ENCODE measurements at places on chromosomes 1 and 21.

DNA sequence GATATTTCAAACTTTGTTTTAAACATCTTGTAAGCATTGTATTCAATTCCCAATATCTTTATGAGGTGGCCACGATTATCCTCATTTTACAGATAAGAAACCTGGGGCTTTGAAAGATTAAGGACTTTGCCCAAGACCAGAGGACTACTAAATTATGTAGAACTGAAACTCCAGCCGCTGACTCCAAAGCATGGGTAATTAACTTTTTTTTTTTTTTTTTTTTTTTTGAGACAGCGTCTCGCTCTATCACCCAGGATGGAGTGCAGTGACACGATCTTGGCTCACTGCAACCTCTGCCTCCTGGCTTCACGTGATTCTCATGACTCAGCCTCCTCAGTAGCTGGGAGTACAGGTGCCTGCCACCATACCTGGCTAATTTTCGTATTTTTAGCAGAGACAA lies 68.7 kb downstream of the ALG14 start:
- DNase-seq, result no peak

DNA sequence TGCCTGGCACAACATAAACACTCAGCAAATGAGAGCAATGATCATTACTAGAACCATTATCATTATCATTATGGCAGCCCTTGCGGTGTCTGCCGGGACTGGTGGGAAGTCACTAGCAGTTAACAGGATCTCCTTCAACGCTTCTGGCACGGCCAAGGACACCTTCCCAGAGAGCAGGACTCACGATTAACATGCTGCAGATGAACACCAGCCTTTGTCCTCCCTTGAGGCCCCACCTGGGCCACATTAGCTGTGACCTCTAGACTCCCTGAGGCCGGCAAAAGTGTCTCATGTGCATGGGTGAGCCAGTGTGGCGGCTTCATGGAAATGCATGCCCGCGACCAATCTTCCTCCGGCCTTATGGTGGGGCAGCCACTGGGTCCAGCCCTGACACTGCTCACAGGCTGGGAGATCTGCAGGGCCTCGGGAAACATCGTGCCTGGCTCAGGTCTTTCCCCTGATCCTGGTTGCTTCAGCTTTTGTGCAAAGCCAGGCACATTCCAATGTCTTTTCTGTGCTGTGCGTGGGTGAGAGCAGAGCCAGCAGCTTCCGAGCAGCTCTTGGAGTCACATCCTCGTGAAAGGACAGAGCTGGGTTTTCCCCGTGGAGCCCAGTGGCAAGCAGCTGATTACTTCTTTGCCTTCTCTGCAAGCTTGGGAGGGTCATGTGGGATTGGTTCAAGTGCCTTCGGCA lies 107.3 kb downstream of the HMGB4 start:
- DNase-seq, result no peak

DNA sequence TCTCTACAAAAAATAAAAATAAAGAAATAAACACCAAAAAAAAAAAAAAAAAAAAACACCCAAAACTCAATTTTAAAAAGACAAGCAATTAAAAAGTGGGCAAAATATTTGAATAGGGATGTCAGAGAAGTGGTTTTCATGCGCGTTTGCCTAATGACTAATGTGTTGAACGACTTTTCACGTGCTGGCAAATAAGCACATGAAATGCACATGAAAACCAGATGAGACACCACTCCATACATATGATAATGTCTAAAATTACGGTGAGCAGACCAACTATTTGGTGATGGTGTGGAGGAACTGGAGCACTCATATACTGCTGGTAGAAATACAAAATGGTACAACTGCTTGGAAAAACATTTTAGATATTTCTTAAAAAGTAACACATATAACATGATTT lies 39.4 kb upstream of the UHMK1 start:
- peak; percentile 22 for DNase-seq

- no peak for DNase-seq
These were observed 68.2 kb downstream of the RNF187 start for GRCh38 chr1:228555074-228555994.

- peak; percentile 74 for DNase-seq
These were observed 2.2 kb downstream of the ACAP3 start for GRCh38 chr1:1305300-1306069.

GRCh38 chr1:116570358-116571214 lies at the start of gene CD58:
Gene CD58 (minus strand): TSS chr1:116571026. CDS start chr1:116570972, 54 bp downstream.
- DNase-seq, result peak; percentile 79

GRCh38 chr1:18316764-18317163 lies 164.0 kb upstream of the KLHDC7A start:
- no peak for DNase-seq

- DNase-seq, result no peak
These were observed 38.2 kb downstream of the MATN1 start for GRCh38 chr1:30684881-30685795.

DNA sequence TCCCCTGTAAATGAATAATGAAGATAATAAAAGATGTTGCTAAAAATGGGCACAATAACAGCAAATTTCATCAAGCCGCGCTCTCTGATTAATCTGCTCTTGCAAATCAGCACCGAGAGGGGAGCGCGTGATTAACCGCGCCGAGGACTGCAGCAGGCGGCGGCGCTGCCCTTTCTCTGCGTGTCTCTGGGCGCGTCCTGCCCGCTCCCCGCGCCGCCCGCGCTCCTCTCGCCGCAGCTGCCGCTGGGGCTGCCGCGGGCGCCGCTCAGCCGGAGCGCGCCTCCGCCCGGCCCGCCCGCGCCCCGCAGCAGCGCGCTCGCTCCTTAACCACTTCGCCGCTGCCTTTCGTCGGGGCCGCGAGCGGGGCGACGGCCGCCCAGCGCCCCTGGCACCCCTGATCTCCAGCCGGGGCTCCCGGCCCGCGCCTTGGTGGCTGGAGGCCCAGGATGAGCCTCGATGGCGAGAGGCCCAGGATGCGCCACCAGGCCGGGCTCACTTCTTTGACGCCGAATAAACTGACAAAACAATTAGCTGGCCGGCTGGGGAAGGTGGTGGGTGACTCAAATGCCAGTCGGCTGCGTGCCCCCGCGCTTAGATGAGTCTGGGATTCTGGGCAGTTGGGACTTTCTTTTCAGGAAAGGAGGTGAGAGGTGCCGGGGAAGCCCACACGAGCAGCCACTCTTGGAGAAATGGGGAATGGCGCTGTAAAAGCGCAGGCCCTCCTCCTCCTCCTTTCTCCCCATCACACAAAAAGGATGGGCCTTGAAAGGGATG lies 221.4 kb upstream of the PKN2 start:
- peak; percentile 8 for DNase-seq

DNA sequence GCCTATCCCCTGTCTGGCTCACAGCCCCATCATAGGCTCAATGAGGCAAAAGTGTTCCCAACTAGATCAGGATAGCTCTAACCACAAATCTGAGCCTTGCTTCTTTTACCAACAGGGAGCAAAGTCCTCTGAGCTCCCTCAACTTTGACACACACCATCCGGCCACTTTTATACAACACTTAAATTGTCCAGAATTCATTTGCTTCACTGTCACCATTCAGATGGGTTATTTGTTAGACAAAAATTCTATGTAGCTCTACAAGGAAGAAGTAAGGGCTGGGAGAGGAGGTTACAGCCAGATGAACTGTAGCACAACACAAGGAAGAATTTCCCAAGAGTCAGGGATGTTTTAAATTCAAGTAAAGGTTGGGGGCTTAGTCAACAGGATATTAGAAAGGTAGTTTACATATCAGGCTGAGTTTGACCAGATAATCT lies 50.8 kb downstream of the TGFBR3 start:
- no peak for DNase-seq

DNA sequence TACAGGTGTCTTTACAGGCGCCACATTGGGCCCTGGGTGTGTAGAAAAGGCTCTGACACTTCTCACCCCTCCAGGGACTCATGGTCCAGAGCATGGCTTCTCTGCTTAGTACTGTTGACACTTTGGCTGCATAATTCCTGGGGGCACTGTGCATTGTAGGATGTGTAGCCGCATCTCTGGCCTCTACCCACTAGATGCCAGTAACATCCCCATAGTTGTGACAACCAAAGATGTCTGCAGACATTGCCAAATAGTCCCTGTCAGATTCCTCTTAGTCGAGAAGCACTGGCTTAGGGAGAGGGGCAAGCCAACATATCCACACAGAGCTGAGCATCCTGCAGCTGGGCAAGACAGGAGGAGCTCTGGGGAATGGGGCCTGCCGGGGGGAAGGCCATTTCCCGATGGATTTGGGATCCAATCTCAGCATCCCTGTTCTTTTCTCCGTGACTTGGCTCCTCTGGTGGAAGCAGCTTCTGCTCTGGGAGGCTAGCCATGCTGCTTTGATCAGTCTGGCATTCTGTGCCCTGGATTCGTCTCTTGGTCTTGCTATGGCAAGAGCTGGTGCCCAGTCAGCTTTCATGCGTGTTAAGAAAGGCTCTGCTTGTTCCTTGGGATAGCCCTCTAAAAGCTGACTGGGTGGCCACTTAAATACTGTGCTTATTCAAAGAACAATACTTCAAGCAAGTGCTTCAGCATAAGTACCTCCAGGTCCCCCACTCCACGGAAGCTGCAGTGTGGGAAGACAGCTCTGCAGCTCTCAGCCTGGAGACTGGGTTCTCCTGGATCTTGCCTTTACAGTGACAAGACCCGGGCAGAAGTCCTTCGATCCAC lies 38.3 kb upstream of the SCMH1 start:
- DNase-seq, result no peak

- DNase-seq, result no peak
These were observed 23.3 kb upstream of the LYPD8 start for GRCh38 chr1:248778906-248779305.

DNA sequence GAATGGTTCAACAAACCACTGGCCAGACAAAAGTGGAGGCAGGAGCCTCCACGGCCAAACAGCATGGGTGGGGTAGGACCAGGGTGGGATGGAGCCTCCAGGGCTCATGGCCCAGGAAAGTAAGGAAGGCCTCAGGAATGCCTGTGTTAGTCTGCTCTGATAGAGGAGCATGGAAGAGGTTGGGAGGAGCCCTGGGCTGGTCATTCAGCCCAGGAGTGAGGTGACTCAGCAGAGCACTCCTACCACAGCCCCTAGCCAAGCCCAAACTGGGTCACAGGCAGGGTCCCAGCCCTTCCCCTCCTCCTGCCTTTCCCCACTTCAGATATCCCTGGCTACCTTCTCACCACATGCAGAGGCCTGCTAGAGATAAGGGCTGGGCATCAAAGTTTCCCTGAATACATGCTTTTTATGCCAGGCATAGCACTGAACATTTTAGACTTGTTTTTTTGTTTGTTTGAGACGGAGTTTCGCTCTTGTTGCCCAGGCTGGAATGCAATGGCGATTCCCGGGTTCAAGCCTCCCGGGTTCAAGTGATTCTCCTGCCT lies 3.1 kb upstream of the SHISA4 start:
- DNase-seq, result peak; percentile 40

- DNase-seq, result no peak
These were observed 201.2 kb upstream of the L1TD1 start for GRCh38 chr1:61993331-61993961.

DNA sequence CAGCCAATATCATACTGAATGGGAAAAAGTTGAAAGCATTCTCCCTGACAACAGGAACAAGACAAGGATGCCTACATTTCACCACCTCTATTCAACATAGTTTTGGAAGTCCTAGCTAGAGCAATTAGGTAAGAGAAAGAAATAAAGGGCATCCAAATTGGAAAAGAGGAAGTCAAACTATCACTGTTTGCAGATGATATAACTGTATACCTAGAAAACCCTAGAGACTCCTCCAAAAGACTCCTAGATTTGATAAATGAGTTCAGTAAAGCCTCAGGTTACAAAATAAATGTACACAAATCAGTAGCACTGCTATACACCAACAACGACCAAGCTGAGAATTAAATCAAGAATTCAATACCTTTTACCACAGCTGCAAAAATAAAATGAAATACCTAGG lies 171.3 kb upstream of the HP1BP3 start:
- DNase-seq, result no peak

- DNase-seq, result no peak
These were observed 20.5 kb upstream of the KCNE2 start for GRCh38 chr21:34343347-34343746.

GRCh38 chr1:2381741-2382620 lies 9.4 kb downstream of the MORN1 start:
- peak; percentile 59 for DNase-seq

GRCh38 chr1:247548092-247548491 lies 842 bp upstream of the GCSAML start:
- no peak for DNase-seq

- DNase-seq, result no peak
These were observed 7.1 kb downstream of the ARHGEF19 start for GRCh38 chr1:16205334-16205671.

DNA sequence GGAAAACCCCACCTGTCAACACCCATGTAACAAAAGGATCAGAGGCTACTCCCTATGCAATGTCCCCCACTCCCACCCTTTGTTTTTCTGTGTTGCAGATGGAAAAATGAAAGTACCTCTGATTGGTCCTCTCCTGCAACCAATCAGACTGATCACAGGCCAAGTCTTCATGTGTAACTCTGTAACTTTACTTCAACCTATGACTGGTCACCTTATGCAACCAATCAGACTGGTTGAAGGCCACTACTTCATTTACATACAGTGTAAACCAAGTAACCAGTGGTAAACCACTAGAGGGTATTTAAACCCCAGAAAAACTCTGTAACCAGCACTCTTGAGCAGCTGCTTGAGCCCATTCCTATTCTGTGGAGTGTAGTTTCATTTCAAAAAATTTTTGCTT lies 266.3 kb upstream of the OLFM3 start:
- DNase-seq, result no peak

DNA sequence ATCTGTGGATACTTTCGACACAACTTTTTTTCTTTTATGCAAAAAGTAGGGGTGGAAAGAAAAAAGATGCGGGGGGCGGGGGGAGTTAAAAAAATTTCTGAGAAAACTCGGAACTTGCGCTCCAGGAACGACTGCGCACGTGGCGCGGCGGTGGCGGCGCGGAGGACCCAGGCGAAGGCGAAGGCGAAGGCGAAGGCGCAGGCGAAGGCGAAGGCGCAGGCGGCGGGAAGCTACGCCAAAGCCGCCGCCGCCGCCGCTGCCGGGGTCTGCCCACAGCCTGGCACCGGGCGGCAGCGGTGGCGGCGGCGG lies 208 bp upstream of the BARHL2 start:
- DNase-seq, result no peak

- peak; percentile 24 for DNase-seq
These were observed 11.8 kb upstream of the ZFP69B start for GRCh38 chr1:40438391-40439015.

DNA sequence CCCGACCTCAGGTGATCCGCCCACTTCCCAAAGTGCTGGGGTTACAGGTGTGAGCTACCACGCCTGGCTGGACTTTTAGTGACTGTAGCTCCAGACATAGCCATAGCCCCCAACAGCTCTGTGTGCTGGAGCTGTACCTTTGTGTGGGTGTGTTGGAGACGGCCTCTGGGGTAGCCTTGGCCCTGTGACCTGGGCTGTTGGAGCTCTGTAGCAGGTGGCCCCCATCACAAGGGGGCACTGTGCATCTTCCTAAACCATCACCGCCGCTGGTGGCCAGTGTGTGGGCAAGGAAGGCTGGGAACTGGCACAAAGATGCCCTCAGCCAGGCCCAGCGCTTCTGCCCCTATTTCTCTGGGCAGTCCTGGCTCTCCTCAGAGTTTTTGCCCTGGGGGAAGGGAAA lies 38.4 kb upstream of the FOXO6 start:
- DNase-seq, result no peak

DNA sequence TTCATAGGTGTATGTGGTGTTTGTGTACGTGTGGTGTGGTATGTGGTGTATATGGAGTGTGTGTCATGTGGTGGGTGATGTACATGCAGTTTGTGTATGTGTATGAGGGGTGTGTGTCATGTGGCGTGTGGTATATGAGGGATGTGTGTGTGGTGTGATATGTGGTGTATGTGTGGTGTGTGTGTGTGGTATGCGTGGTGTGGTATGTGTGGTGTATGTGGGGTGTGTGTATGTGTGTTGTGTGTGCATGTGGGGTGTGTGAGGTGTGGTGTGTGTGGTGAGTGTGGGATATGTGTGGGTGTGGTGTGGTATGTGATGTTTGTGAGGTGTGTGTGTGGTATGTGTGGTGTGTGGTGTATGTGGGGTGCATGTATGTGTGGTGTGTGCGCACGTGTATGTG lies 272.4 kb downstream of the PCP4 start:
- DNase-seq, result no peak

All from HCEC 1CT (cell line).